Mononuclear cell (primary cell): ENCODE measurements at places on chromosomes 3 and 15. TPM values are rescaled to one million over a fixed set of nuclear protein-coding genes. Genes with fewer than 3 reads are reported as not detected.

The SH2D7 gene
- not detected for total RNA-seq

The RASGRF1 gene
- total RNA-seq, result not detected

The ITIH1 gene
- 0.52 TPM for total RNA-seq

The FBLN2 gene
- 0.73 TPM for total RNA-seq

The IQCH gene
- 0.42 TPM for total RNA-seq
